Naive thymus-derived CD8-positive, alpha-beta T cell (primary cell): ENCODE measurements at places on chromosomes 1 and 21.
A peak's percentile ranks its signal among the peaks of the same experiment; 100 is the strongest.

DNA sequence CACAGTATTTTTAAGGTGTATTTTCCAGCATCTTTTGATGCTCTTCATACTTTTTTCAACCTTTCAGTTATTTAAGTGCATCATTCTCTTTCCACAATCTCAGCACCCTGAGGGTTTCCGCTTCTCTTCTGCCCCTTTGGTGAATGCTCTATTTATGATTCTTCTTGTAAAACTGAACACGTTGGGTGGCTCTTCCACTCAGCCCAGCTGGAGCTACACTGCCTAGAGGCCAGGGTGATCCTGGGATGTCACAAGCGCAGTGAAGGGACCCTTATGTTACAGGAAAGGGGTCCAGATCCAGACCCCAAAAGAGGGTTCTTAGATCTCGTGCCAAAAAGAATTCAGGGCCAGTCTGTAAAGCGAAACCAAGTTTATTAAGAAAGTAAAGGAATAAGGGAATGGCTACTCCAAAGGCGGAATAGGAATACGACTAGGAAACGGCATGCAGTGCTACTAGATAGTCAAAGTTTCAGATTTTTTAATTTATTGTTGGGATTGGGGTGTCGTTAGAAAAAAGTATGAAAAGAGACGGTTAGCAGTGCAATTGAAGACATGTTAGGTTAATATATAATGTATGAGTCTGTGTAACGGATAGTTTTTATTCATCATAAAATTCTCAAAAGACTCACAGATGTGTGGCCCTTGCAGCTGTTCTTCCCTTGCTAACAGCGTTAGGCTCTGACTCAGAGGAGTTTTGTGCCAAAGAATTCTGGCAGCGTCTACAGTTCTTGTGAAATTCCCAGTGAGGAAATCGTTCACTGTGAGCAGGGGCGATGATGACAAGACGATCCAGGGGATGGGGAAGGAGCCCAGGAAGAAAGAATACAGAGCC, 14.4 kb upstream of the ERVH48-1 start:
- DNase-seq, result no peak

DNA sequence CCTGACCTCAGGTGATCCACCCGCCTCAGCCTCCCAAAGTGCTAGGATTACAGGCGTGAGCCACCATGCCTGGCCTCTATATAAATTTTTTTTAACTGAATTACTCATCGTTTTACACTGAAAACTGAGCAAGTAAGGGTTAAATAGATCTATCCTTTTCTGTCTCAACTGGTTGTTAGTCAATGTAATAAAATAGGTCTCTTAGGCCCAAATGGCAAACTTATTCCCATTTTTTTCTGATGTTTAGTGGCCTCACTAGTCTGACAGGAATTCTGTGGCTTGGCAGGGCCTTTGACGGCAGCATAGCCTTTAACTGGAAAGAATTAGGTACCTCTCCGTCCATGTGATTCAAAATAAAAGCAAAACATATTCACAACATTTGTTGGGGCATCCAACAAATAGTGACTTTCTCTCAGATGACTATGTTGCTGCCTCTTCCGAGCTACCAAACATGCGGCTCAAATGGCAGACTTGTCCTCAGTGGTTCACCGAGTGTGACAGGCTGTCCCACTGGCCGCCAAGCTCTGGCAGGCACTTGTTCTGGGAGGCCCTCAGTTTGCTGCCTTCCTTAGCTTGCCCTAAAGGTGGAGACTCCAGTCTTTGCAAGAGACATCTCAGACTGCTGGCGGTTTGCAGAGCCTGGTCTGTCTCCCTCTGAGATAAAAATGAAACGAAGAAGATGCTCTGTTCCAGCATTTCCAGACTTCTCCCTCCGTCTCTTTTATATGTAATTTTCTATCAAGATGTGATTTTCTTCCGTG, 17.4 kb downstream of the ATP1A4 start:
- DNase-seq, result no peak

DNA sequence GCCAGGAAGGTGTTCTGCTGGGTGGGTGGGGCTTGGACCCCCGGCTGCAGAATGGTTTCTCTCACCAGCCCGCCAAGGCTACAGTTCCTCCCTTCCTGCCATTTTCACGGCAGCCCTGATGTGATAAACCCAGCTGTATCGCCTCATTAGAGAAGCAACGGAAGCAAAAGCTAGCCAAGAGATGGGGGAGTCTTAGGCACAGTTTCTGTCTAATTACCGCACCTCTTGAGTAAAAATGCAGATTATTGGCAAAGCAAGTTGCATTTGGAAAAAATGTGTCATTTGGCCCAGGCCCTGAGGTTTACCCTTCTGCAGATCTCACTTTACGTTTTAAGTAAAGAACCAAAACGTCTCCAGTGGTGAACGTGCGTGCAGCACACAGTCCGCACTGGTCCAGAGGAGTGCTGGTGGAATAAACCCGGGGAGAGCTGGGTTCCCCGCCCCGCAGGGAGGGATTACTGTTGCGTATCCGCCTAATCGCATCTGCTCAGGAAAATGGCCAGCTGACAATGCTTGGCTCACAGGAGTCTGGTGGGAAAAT, 109.9 kb downstream of the GALNT2 start:
- DNase-seq, result no peak

DNA sequence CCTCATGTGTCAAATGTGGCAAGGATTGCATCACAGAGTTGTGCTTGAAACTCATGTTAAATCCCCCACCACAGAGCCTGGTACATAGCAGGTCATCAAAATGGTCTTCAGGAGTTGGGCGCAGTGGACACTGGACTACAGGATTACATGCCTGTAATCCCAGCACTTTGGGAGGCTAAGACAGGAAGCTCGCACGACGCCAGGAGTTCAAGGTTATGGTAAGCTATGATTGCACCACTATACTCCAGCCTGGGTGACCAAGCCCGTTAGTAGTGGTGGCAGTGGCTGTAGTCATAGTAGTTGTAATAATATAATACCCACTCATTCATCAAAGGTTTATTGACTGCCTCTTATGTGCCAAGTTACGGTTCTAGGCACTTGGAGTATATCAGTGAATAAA, 123.4 kb upstream of the IRF2BP2 start:
- no peak for DNase-seq

DNA sequence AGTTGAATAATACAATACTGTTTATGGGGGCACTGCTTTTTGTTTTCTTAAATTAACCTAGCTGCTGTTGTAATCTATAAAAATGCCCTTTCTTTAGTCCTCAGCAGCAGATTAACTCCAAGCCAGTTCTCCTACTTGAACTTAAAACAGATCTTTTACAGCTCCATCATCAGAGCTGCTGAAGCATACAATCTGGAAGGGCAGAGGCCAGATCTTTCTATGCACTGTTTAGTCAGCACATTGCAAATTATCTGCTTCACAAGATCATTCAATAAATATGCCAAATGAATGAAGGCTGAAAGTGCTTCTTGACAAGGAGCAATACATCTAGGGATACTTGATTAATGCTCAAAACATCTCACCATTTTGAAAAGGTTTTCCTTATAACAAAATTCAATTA, 115.8 kb downstream of the PLPPR5 start:
- DNase-seq, result no peak

DNA sequence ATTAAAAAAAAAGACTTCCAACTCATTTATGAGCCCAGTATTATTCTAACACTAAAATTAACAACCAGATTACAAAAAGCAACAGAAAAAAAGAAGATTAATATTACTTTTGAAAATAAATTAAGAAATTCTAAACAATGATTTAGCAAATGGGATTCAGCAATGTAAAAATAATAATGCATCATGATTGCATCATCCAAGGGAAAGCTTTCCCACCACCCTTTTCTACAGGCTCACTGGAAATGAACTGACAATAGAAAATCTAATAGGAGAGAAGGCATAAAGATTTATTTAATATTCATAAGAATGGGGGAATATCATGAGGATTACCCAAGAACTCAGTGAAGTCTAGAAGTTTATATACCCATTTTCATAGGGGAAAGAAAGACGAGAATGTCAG, 1671.9 kb downstream of the NCAM2 start:
- DNase-seq, result no peak

GRCh38 chr21:44314561-44314960, 14.7 kb downstream of the PFKL start:
- DNase-seq, result no peak

GRCh38 chr21:28644762-28645161, 347.9 kb downstream of the LTN1 start:
- no peak for DNase-seq

DNA sequence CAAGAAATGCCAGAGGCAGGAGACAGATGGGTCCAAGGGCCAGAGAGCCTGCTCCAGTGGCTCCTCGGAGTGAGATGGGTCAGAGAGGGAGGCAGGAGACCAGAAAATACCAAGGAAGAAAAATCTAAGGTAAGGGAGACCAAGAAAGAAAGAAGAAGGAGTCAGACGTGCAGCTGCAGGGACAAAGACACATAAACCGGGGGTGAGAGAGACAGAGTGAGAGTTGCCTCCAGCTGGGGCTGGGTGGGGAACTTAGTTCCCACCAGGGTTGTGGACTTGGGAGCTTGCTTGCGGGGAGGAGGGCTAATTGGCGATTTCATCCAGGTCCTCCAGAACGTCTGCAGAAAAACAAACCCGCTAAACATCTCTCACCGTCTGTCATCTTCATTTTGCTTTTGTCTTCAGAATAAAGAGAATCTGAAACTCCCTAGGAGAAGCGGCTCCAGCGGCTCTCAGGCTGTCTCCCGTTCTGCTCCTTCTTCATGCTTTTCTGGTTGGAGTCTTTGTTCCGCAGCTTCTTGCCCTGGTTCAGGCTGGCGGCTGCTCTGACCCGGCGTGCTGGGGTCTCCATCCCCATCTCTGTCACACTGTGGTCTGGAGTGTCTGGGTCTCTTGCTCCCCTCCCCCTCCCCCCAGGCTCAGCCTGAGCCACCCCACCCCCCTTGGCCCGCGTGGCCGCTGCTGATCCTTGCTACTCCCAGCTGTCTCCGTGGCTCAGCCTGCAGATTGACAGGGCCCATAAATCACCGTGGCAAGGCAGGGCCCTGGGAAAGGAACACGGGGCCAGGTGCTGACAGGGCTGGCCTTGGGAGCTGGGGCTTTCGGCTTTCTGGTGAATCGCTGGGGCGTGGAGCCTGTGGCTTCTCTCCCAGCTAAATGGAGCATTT, 66.6 kb downstream of the UBIAD1 start:
- DNase-seq, result no peak

- no peak for DNase-seq
Measured at GRCh38 chr1:216632980-216633379, 90.2 kb downstream of the ESRRG start.

DNA sequence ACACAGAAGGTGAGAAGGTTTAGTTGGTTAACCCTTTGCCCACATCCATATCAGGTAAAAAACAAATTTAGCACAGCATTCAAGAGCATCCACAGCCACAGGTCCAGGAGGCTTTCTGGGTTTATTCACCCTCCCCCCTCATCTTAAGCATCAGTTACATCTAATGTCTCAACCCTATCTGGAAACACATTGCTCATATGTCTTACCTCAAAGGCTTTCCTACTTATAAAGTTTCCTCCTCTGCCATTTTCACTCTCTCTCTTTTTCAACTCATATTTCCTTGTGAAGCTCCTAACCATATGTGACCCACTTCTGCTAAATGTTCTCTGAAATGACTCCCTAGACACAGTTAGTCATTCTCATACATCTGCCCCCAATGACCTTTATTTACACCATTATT, 47.9 kb upstream of the RUNX1 start:
- no peak for DNase-seq

GRCh38 chr1:60280256-60280655, 206.7 kb upstream of the C1orf87 start:
- no peak for DNase-seq

DNA sequence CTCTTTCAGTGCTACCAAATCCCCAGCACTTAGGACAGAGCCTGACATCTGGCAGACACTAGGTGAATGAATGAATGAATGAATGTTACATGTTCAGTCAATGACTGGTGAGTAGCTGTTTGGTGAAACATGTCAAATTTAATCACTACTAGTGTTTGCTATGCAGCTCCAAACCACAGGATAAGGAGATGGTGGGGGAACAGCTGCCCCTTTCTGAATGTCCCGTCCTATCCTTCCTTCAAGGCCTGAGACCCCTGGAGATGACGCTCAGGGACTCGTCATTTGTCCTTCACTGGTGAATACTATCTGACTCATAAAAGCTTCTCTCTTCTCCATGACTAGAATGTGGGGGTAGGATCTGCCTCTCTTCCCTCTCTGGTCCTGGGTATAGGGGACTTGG, 175.4 kb downstream of the HIVEP3 start:
- no peak for DNase-seq

DNA sequence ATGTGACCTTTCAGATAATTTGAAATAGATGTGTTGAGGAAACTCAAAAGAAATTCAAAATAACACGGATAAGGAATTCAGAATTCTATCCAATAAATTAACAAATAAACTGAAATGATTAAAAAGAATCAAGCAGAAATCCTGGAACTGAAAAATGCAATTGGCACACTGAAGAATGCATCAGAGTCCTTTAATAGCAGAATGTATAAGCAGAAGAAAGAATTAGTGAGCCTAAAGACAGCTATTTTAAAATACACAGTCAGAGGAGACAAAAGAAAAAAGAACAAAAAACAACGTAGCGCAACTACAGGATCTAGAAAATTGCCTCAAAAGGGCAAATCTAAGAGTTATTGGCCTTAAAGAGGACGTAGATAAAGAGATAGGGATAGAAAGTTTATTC, 99.6 kb upstream of the SAMSN1 start:
- no peak for DNase-seq

DNA sequence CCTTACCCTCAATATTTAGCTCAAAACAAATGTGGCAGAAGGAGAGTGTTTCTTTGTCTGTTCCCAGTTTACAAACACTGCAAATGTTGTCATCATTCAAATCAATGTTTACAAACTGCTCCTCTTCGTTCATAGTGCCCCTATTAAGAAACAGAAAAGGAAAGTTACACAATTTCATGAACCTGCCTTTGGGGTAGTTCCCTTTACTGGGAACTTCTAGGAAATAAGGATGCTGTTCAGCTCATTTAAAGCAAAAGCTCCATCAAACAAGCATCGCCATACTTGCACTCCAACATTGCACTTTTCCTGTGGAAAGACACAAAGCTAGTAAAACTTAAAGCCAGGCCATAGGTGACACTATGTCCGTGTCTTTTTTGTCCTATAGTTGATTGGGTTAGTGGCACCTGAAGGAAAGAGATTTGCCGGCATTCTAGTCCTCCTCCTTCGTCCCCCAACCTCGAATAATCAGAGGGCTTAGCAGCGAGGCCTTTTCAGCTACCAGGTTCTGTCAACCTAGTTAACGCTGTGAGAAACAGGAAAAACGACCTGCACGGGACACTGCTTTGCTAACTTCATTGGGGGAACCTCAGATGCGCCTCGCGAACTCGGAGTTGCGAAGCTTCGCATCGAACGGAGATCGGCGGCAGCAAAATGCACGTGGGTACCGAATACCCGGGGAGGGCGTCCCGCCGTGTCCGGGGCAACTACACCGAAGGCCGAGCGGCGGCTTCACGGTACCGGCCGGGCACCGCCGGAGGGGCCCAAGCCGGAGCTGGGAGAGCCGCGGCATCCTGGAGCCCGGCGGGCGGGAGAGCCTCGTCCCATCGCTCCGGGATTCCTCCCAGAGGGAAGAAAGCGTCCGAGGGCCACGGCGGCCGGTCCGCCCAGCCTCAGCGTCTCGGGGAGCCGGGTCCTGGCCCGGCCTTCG, 706 bp downstream of the C21orf91 start:
- peak; percentile 51 for DNase-seq

DNA sequence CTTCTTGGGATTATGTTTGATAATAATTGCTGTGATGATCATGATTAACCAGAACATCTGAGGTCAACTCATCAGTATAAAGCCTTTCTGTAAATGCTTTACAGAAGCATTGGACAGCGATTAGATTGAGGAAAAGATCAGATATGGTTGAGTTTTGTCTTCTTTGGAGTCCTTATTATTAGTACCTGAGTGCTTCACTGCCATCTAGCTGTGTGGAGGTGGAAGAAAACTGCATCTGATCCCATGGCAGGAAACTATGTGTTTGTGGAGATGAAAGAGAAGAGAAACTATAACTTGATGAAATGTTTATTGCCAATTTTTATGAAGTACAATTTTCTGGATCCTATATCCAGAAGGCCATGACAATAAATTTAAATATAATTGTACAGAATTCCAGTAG, 11.4 kb downstream of the FLG2 start:
- DNase-seq, result no peak
